Astrocyte (in vitro differentiated cells and primary cell): ENCODE measurements at places on chromosomes 3 and 15.

DNA sequence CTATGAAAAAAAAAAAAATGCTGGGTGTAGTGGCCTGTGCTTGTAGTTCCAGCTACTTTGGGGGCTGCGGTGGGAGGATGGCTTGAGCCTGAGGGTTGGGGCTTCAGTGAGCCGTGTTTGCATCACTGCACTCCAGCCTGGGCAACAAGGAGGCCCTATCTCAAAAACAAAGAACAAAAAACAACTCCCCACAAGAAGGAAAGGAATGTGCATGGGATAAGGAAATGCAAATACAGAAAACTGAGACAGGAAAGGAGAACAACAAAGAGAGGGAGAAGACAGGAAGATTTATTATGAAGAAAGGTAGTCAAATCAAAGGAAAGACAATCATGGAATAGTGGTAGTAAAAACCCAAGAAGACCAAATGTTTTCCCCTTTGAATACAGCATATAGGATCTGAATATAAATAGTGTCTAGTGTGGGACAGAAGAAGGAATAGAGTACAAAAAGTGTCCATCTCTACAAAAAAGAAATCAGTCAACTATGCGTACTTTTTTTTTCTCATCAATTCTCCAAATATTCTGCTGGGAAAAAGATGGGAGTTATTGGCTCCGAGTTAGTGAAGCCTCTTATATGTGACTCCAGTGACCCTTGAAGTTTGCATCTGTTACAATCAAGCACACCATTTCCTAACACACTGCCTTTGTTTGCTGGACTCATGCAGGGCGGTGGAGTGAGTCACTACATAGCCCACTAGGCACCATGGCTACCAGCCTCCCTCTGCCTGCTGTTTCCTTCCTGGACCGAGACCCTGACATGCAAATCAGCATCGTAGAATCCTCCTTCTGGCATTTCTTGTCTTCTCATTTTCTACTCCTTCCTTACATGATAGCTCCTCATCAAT, 101.2 kb upstream of the PTX3 start:
- peak; percentile 78 for DNase-seq

- peak; percentile 22 for DNase-seq
Measured at GRCh38 chr3:4395448-4395847, 71.6 kb downstream of the SUMF1 start.

- no peak for DNase-seq
Measured at GRCh38 chr3:69718866-69719586, 20.2 kb upstream of the MITF start.

DNA sequence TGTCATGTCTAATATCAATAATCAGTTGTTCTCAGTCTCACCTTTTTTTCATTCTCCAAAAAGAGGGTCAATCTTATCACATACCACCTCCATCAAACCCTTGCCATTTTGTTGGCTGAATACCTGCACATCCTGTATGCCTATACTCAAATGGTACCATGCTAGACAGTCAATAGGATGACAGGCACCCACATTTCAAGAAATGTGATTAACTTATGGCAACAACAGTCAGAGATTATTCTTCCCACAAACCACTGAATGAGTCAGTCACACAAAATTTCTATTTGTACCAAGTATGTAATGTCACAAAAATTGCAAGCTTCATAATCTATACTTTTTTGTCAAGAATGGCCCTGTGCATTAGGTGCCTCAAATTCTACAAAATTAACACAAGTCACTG, 5.1 kb upstream of the SLC27A2 start:
- peak; percentile 30 for DNase-seq

DNA sequence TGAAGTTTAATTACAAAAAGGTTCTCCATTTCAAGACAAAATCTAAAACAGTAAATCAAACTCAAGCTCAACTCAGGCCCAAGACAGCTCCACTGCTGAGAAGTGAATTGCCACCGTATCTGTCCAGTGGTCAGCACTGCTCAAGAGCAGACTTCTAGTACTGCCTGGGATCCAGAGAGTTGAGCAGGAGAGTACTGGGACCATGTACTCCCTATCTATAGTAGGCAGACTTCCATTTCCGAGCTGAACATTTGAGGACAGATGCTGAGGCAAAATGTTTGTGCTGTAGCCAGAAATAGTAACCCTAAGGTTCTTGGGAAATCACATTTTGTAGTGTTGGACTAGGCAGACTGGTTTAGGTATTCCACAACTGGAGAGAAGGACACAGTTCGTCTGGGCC, 44.1 kb downstream of the MRPL3 start:
- no peak for DNase-seq

DNA sequence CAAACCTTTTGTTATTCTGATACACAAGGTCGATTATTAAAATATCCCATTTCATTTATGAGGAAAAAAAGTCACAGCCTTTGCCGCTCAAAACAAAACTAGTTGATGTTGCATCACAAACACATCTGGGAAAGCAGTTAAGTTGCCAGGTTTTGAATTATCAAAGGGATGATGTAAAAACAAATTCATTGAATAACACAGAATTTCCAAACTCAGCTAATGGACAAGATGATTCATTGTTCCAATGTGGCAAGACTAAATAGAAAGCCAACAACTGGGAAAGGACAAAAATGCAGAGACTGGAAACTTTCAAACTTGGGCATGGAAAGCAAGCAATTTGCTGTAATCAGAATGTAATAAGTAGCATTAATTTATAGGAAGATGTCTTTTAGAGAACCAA, 610.0 kb upstream of the ZNF385D start:
- peak; percentile 8 for DNase-seq
